H4 (cell line): ENCODE measurements at places on chromosomes 5 and 9. TPM values are rescaled to one million over a fixed set of nuclear protein-coding genes. Genes with fewer than 3 reads are reported as not detected.

DNA sequence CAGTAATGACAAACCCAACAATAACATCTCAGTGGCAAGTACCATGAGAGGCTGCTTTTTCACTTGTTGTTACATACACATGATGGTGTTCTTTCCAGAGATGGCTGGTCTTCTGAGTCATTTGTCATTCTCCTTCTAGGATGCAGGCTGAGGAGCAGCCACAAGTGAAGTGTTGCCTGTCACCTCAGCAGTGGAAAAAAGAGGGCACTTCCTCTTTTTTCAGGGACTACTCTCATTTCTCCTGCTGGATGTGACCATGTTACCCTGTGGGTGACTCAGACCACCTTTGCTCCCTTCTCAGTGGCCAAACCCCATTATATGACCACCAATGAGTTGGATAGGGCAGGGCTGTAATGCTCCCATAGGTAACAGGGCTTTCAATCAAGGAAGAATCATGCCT is 587.0 kb upstream of the ADAMTS16 start:
- DNase-seq, result no peak

The TYRP1 gene
- total RNA-seq, result 3.8 and 5.9 TPM in 2 replicates

GRCh38 chr5:178288401-178289368 is 56.1 kb upstream of the PHYKPL start:
- no peak for DNase-seq

DNA sequence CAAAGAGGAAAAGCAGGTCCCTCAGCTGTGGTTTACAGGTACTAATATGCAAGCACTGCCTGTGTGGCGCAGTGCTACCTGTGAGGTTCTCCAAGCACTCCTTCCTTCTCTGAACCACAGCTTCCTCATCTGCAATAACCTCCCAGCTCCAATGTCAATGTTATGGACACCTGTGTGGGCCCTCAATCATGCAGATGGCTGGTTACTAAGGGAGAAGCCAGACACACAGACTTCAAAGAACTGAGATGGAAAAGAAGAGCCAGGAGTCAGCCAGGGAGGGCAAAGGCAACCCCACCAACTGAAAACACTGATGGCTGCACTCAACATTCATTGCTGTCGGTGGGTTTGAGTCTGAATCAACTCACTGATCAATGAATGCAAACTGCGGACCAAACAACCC is 77.7 kb downstream of the NR6A1 start:
- DNase-seq, result no peak

The CACNA1B gene
- 0.23 TPM in 1 of 2 replicates, not detected in the other for total RNA-seq

DNA sequence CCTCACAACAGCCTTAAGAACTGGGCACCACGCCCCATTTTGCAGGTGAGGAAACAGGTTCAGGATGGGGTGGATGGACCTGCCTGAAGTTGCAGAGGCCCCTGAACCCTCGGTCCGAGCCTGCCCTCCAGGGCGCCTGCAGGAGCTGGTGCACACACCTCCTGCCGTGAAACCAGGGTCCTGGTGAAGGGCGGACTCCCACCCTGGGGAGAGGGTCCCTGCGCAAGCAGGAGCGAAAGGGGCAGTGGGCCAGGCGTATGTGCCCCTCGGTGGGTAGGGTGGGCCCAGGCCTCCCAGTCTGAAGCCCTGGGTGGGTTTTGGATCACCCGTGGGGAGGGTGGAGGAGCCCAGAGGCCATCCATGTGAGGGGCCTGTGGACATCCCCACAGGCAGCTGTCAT is 37.9 kb downstream of the HK3 start:
- no peak for DNase-seq

DNA sequence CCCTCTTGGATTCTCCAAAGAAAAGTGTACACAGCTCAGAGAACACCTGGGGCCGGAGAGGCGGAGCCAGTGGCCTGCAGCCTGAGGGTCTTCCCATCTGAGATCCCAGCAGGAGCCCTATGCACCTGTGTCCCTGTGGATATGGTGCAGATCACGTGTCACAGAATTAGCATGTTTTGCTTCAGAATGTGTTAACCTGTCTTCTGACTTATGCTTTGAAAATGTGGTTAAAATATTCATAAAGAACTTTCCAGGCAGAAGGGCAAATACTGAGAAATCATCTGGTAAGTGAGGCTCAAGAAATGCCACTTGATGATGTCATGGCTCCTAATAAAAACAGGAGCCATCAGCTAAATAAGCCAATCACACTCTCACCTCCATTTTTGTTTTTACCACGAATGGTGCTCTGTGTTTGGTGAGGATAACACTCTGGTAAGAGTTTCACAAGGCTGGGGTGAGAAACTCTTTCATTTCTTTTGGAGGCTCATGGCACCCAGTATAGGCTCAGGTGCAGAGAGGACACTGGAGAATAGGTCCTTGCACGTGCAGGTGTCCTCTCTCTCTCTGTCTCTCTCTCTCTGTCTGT is 279.8 kb downstream of the FSTL4 start:
- DNase-seq, result no peak

- no peak for DNase-seq
Measured at GRCh38 chr5:144048259-144048856, 122.1 kb downstream of the YIPF5 start.

The SLC36A1 gene
- total RNA-seq, result 9.4 and 10.0 TPM in 2 replicates

- no peak for DNase-seq
Measured at GRCh38 chr9:89790542-89791109, 185.8 kb downstream of the GADD45G start.

The SLC12A7 gene
- total RNA-seq, result 8.8 and 13.8 TPM in 2 replicates

DNA sequence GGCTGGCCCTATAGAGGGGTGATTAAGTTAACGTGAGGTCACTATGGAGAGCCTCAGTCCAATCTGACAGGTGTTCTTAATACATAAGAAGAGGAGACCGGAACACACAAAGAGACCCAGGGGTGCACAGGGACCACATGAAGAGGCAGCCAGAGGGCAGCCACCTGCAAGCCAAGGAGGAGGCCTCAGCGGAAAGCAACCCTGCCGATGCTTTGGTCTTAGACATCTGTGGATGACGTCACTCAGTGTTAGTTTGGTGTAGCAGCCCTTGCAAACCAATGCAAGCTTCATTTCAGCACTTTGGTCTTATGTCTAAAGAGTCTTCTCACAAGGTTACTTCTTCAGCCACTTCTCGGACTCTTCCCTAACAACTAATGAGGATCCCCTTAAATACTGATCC is 47.6 kb upstream of the GRHPR start:
- DNase-seq, result no peak

The MEGF10 gene
- total RNA-seq, result 0.14 TPM in 1 of 2 replicates, not detected in the other

DNA sequence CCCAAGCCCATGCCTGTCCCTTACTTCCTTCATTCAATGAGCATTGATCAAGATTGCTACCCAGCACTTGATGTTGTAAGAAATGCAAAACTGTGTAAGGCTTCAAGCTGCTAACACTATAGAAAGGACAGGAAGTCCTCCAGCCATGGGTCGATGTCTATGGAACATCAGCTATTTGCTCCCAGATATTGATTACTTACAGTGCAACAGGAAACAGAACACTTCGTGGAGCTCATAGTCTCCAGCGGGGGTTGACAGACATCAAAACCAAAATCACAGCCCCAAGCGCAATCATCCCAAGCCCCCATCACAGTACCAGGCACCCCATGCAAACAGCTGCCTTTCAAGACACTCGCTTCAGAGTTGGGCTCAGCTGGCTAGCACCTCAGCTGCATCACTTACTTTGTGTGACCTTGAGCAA is 26.8 kb upstream of the DUSP1 start:
- no peak for DNase-seq

DNA sequence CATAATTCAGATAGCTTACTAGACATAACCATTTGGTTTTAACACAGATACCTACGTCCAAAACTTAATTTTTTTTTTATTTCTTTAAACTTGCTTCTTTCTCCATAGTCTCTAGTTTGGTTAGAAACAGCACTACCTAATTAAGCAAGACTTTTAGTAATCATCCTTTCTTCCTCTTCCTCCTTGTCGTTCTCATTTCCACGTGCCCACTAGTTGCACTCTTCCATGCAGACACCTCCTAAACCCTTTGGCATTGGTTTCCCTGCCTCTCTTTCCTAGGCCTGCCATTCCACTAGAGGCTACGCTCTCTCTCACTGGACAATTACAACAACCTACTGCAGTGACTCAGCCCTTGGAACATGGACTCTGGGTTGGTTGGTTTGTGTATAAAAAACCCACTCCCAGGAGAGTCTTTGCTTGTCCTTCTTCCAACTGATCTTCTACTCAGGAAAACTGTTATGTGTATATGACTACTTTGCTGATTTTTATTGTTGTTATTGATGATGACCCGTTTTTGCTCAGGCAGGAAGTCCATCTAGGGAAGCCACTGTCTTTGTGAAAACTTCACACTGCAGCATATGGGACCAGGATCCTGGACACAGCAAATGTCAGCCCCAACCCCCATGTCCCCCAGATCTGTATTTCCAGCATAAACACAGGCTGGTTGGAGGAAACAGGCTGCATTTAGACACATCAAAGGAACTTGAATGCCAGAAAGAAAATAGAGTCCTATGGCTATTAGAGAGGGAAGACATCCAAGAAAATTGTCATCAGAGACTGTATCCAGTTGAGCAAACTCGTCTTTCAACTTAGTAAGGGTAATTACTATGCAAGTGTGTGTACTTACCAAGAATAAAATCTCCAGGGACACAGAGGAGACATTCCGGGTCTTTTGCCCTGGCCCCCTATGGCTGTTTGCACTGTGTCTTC is 503.2 kb downstream of the GADD45G start:
- no peak for DNase-seq

The SCAI gene
- total RNA-seq, result 3.9 and 8.1 TPM in 2 replicates

The DDX4 gene
- not detected in 2 replicates for total RNA-seq
